Head of caudate nucleus (tissue), 42 donors: ENCODE measurements at places on chromosomes 7 and 10.
A peak's percentile ranks its signal among the peaks of the same experiment; 100 is the strongest.

- DNase-seq, result no peak
These were observed 76.2 kb downstream of the RNF133 start for GRCh38 chr7:122622682-122623081.

DNA sequence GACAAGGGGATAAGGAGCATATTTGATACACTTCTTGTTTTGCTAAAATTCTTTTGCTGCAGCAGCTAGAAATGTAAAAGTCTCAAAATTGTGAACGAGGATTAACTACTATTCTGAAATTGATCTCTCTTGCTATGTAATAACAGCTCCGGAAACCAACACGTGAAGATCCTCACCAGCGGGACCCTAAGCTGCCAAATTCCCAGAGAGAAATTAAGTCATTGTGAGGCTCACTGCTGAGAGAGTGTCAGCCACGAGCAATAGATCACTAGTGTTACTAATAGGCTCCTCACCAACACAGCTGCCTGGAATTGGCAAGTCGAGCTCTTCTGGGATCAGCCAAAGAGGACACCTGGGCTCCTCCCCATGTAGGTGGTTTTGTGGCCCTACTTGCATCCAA is 5.6 kb upstream of the VWA2 start:
- no peak for DNase-seq

DNA sequence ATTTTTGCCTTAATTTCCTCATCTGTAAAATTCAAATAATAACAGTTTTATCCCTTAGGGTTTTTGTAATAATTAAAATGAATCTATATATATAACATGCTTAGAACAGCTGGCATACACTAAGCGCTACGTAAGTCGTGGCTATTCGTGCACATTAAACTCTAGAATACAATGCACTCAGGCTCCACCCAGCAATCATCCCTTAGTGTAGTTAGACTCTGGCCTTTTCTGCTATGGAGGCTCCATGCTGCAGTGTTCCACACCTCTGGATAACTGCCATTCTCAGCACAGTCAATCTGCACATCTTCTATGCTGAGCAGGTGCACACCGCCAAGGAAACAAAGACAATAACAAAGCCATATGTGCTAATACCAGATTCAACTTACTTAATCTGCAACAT is 92.9 kb downstream of the IPMK start:
- DNase-seq, result no peak

DNA sequence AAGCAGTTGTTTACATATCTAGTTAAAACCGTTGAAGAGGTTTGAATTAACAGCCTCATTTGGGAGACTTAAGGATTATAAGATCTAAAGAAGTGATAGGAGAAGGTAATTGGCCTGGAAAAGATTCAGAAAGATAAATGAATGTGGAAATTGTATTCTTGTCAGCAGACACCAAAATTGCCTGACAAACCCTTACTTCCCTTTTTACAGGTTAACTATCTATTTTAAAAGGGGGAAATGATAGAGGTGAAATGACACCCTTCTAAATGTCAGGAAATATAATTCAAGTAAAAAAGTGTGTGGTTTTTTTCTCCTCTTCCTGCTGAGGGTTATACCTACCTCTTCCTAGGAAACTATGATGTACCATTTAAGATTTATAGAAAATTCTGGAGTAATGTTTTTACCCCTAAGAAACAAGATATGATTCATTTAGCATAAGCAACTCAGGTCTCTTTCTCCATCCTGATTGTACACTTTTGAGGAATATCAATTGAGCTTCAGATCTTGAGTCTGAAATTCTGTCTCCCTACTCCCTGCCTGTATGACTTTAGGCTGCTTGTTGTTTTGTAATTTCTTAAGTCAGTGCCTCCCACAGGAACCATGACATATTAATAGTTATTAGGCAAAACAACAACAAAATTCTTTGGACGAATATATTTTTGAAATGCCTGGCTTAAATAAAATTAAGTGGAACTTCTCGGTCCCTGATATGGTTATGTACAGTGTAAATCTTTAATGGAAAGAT is 250.4 kb downstream of the RNLS start:
- no peak for DNase-seq

- peak; percentile 28 for DNase-seq
These were observed 2.6 kb downstream of the GOLGA7B start for GRCh38 chr10:97852277-97852676.

DNA sequence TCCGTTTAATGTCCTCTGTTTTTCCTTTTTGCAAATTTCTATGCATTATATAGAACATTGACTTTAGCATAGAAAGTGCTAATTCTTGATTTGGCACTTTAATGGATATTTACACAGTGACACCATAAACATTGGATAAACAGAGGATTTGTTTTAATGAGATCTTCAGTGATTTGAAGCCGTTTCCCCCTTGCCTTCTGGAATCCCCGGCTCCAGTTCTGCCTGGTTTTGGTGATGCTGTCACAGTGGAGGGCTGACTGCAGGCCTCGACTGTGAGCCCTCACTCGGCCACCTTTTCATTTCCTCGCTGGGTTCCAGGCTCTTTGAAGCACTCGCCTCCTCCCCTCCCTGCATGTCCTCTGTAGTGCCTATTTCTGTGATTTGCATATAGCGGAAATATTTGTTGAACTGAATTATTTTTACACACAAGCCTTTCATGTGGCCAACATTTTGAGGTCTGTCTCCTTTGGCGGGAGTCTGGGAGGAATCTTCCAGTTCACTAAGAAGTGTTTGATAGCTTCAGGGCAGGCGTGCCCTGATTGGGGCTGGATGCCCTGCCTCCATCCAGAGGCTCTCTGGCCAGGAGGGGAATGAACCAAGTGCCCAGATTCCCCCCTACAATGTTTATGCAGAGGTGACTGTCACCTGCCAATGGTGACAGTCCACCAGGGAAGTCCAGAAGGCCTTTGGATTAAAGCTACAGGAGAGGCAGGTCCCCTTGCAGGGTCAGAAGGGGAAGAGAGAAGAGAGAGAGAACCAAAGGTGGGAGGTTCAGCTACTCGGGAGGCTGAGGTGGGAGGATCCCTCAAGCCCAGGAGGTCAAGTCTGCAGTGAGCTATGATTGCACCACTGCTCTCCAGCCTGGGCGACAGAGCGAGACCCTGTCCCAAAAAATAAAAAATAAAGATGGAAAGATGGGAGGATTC is 67.5 kb downstream of the CUX1 start:
- no peak for DNase-seq

GRCh38 chr7:12685550-12685949 is 1.9 kb upstream of the ARL4A start:
- DNase-seq, result peak; percentile 9

DNA sequence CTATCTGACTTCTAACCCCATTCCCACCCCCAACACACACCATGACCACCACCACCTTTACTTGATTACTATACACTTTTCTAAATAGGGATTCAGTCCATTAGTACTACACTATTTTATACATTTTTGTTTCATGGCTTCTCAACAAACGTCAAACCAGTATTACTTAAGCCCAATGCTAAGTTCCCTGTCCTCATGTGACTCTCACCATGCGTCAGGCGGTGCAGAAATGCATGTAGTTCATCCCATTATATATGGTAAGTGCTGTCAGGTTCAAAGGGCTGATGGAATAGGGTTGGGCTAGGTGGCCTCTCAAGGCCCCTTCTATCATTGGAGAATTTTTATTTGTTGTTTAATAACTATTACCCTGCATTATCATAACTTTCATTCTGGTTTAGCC is 19.5 kb upstream of the VPS41 start:
- no peak for DNase-seq

- DNase-seq, result no peak
These were observed 583.5 kb downstream of the CNTNAP2 start for GRCh38 chr7:146700015-146700560.

- no peak for DNase-seq
These were observed 44.1 kb upstream of the ATP6V0A4 start for GRCh38 chr7:138842111-138842510.

DNA sequence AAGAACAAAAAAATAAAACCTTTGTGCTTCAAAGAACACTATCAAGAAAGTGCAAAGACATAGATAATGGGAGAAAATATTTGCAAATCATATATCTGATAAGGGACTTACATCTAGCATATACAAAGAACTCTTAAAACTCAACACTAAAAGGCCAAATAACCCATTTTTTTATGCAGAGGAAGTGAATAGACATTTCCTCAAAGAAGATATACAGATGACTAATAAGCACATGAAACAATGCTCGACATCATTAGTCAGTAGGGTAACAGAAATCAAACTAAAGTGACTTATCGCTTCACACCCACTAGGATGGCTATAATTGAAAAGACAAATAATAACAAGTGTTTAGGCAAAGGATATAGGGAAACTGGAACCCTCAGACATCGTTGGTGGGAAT is 78.0 kb downstream of the MALSU1 start:
- no peak for DNase-seq

- no peak for DNase-seq
These were observed 57.9 kb upstream of the SYPL1 start for GRCh38 chr7:106169821-106170610.

GRCh38 chr7:146115851-146116520 is 615 bp upstream of the CNTNAP2 start:
- DNase-seq, result peak; percentile 50

DNA sequence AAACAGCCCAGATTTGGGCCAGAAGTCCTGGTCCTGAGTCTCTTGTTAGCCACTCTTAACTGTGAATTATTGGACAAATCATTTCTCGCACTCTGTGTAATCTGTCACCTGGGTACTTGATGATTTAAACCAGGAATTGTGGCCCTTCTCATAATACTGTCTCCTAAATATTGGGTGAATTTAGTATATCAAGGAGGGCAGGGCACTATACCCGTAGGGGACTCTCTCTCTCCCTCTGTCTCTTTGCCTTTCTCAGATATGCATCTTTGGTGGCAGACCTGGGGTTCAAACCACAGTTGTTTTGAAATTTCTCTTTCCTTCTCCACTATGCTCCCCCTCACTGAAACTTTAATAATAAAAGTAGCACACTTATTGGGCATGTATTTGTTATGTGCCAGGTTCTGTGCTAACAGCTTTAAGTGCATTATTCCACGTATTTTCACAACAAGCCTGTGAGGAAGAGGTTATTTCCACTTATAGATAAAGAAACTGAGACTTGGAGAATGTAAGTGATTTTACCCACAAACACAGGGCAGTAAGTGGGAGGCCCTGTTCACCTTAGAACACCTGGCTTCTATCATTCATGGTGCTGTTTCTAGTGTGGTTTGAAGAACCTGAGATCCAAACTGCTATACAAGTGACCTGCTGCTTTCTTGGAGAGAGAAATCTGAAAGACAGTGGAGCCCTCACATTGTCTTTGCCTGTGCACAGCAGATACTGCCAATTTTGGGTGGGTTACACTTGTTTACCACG is 11.8 kb downstream of the FAS start:
- no peak for DNase-seq

- no peak for DNase-seq
These were observed 65.5 kb downstream of the FAM53B start for GRCh38 chr10:124678557-124679240.

- no peak for DNase-seq
These were observed 131.9 kb downstream of the GRID1 start for GRCh38 chr10:86234541-86235270.

- DNase-seq, result no peak
These were observed 1183.6 kb downstream of the GATA3 start for GRCh38 chr10:9238041-9238440.

DNA sequence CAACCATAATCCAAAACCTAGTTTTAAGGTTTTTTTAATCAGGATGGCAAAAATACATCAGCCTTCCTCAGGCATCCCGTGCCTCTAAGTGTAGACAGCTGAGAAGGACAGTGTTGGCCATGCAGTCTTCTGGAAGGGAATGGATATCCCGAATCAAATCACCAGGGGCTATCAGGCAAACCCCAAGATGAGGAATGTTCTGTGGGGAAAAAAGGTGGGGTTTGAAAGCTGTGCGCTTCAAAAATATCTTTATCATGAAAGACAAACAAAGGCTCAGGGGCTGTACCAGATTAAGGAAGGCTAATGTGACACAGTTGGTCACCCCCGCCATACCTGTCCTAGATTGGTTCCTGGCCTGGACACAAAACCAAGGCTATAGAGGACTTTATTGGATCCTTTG is 5.4 kb downstream of the TMEM273 start:
- DNase-seq, result no peak

DNA sequence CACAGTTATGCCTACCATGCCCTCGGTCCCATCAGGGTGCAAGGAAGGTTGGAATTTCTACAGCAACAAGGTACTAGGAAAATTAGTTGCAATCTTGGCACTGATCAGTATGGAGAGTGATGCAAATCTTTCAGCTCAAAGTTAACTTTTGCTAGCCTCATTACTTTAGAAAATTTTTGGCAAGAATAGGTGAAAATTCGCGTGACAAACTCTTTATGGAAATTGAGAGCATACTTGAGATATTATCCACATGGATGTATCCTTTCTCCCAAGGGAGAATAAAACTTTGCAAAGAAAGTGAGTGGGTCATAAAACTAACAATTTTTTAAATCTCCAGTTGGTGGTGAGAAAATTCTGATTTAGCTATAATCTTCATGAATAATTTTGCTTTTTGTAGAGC is 71.1 kb upstream of the SLC39A12 start:
- DNase-seq, result no peak

GRCh38 chr10:12707461-12708185 is 293.9 kb downstream of the CCDC3 start:
- DNase-seq, result no peak

DNA sequence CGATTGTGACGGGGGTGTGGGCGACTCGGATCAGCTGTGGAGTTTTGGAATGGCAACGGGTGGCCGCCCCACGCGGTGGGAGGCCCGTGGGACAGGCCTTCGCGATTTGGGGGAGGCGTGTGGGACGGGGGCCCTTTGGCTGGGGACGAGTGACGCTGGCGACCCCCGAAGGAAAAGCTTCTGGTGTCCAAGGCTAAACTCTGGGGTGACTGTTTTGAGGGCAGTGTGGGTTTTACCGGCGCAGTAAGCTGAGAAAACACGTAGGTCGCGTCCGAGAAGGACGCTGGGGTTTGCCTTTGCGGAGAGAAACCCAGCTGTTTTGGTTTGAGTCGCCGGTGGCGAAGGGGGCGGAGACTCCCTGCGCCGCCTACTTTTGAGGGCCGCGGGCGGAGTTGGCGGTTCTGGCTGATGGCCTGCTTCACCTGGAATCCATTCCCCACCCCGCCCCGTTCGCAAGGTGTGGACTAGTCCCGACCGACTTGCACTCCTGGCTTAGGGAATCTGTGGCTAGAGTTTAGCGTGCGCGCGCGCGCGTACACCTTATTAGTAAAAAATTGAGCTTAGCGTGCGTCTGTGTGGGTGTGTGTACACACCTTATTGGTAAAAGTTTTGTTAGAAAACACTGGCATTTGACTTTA is 606 bp downstream of the TAX1BP1 start:
- peak; percentile 73 for DNase-seq

DNA sequence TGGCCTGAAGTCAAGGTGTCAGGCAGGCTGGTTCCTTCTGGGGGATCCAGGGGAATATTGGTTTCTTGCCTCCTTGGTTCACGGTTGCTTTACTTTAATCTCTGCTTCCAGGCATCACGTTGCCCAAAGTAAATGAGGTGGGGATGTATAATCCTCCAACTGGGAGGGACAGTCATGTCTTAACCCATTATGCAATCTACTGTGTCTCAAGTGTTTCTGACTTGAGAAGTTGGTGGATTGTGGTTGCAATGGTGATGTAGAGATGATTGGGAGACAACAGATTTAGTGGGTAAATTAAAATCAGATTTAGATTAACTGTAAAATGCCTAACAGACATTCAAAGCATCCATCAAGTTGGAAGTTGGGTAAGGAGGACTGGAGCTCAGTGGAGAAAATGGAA is 32.7 kb downstream of the TBXAS1 start:
- no peak for DNase-seq

GRCh38 chr7:38801786-38802185 is 107.2 kb downstream of the VPS41 start:
- no peak for DNase-seq
